GM23248 (cell line): ENCODE measurements at places on chromosomes 6 and 20.
A peak's percentile ranks its signal among the peaks of the same experiment; 100 is the strongest.

DNA sequence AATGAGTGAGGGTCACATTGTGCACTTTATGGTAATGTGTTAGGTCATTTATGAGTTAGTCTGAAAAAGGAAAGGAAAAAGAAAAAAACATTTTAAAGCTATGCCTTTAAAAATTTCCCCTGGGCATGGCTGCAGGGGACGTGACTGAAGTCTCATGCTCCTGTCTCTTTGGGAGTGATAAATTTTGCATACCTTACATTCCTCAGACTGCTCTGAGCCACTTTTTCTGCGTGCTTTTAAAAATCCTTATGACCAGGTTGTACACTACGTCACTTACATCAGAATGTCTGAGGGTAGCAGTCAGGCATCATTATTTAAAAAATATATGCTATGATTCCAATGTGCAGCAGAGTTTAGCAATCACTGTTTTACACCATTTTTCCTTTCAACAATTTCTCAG lies 121.2 kb downstream of the RFPL4B start:
- DNase-seq, result peak; percentile 51

GRCh38 chr6:166956444-166957086 lies at the start of gene RNASET2:
Gene RNASET2 (minus strand): TSS chr6:166956550. CDS start chr6:166956182, 368 bp downstream.
- DNase-seq, result peak; percentile 97

- DNase-seq, result peak; percentile 20
Observed at GRCh38 chr6:1015825-1016224, 296.1 kb upstream of the FOXQ1 start.

DNA sequence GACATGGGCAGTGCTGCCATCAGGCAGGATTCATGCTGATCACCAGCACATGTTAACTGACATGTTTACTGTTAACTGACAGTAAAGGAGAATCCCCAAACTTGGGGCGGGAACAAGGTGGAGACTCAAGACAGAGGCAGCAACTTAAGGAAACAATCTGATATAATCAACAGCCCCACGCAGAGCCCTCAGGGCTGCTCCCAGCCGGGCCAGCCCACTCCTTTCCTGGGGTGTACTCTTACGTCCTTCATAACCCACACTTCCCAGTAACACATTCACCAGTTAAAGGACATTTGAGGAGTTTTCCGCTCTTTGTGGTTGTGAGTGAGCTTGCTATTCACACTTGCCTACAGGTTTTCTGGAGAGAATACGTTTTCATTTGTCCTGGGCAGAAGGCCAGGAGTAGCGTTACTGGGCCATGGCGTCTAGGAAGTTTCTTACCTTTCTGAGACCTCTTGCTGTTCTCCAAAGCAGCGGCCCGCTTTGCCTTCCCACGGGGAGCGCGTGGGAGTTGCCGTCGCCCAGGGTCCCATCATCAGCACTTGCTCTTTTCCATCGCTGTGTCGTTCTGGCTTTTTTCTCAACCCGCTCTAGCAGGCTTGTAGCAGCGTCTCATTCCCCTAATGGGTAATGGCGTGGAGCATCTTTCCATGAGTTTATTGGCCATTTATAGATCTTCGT lies 56.4 kb downstream of the FOXF2 start:
- no peak for DNase-seq

- no peak for DNase-seq
Observed at GRCh38 chr6:135018941-135019340, 35.7 kb downstream of the HBS1L start.

- DNase-seq, result no peak
Observed at GRCh38 chr6:35474131-35474941, 6.1 kb downstream of the RPL10A start.

DNA sequence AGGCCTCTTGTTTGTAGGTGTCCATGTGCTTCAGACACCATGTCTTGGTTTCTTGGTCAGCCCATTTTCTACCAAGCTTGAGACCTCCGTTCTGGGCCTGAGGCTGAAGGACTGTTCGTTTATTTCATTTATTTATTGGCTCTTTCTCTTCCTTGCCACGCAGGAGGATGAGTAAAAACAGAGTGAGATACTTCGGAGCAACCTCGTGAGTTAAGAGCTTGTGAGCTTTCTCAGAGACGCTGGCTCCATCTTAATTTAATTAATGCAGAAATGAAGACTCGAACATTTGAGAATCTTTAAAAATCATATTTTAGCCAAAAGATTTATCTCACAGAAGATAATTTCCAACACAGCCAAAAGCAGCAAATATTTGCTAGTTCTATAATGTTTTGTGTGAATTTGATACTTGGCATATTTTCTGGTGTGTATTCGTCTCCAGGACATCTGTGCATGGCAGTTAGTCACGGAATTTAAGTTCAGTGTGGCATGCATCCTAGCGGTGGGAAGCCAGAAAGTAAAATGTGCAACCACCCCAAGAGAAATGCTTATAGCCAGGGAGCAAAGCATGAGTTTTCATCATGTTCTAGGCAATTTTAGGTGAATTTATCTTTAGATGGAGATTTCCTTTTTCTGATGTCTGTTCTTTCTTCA lies 76.0 kb downstream of the THBS2 start:
- DNase-seq, result peak; percentile 80

DNA sequence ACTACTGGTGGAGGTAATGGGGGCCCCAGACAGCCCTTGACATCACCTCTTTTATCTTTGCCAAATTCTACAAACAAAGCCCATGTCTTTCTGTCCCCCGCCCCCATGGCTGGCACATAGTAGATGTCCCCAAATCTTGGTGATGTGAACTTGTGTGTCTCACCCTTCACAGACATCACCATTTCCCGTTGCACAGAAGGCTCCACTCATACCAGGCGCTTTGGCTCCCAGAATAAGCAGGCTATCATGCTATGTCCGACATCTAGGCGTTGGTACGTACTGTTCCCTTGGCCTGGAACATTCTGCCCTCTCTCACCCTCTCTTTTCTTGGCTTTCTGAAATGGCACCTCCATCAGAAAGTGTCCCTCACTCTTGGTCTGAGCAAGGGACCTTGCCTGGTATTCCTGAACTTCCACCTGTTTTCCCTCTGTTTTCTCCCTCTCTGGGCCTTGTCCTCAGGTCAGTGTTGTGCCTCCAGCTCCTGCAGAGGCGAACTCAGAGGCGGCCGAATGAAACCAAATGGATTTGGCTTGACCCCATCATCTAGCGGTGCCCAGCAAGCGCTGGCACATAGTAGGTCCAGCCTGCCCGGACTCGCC lies 968 bp upstream of the CCN5 start:
- no peak for DNase-seq

DNA sequence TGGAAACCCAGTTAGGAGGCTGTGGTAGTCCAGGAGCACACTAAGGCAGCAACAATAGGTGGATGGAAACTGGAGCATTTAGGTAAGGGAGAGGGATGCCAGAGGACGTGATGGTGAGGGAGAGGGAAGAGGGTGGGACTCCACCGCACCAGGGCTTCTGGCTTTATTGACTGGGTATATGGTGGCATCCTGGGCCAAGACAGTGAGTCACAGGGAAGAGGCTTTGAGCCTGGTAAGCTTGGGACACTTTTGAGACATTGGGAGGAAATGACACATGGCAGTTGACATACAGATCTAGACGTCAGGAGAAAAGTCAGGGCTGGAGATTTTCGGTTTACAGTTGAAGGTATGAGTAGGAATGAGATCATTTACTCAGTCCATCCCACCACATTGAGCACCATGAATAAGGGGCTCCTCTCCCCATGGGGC lies 14.9 kb downstream of the NT5E start:
- peak; percentile 94 for DNase-seq

DNA sequence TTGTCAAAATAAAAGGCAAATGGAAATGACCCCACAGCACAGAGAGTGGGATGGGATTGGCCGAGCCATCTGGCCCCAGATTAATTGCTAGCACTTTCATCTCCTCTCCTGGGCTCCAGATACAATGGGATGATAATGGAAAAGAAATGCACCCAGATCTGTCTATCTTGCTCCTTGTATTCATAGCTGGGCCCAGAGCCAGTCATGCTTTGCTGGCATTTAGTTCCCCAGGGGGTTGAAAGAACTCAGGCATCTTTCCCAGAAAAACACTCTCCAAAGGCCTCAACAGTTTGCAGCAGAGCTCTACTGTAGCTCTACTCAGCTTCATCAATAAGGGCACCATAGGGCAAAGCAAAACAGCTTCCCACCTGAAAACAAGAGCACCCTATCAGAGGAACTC lies 116.0 kb upstream of the FOXA2 start:
- DNase-seq, result peak; percentile 41

DNA sequence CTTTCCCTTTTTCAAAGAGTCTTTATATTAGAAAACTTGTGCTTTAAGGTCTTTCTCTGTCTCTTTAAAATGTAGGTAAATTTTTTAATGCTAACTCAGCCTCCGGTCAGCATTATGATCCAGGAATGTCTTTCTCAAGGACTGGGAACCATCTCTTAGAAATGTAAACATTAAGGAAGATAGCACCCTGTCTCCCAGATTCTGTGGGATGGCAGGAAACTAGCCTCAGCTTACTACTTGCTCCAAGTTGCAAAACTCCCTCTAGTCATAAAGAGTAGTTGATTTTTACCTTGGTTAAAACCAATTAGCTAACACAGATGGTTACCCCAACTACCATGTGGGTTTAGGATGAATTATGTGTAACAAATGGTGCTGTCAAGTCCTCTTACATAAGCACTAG lies 4.7 kb upstream of the TAAR1 start:
- DNase-seq, result peak; percentile 10

DNA sequence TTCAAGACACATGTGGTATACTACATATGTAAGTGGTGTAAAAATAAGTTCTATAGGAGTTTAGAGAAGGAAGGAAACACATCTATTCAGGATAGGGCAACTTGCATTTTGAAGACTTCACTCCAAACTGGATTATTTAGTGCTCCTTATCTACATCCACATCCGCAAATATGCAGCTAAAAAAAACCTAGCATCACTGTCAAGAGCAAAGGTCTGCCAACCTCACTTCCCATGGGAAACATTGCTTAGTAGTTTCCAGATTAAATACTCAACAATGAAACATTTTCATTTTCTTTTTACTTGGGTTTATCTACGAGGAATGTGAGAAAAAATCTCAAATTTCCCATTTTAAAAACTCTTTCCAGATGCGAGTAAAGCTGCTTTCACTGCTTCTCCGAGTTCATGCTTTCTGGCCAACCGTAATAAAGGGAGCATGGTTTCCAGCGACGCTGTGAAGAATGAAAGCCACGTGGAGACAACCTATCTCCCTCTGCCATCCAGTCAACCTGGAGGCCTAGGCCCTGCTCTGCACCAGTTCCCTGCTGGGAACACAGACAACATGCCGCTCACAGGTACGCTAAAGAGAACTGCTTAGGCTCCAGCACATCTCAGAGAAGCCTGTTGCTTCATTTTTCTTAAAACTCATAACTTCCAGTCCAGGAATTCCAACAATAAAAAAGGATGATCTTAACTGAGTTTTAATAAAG lies 48.2 kb downstream of the RFX6 start:
- no peak for DNase-seq

- no peak for DNase-seq
Observed at GRCh38 chr20:37308086-37309050, 18.9 kb downstream of the MANBAL start.

DNA sequence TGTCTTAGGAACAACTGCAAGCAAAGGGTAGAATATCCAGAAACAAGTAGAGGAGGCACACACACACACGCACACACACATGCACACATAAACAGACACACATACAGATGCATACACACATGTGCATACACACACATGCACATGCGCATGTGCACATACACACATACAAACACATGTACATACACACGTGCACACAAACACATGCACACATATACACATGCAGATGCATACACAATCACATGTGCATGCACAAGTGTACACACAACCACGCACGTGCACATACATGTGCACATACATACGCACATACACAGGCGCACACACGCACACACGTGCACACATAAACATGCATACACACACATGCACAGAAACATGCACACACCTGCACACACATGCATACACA lies 206.5 kb upstream of the OPRM1 start:
- DNase-seq, result no peak

- peak; percentile 78 for DNase-seq
Observed at GRCh38 chr6:15399641-15400470, 154.0 kb downstream of the JARID2 start.

- no peak for DNase-seq
Observed at GRCh38 chr6:82882363-82883023, 183.1 kb downstream of the UBE3D start.

GRCh38 chr6:109466212-109466923 lies 10.8 kb upstream of the MICAL1 start:
- DNase-seq, result no peak

- peak; percentile 92 for DNase-seq
Observed at GRCh38 chr6:26216886-26217713, 129.9 kb downstream of the HFE start.

- DNase-seq, result no peak
Observed at GRCh38 chr6:91099479-91099878, 512.6 kb upstream of the MAP3K7 start.

DNA sequence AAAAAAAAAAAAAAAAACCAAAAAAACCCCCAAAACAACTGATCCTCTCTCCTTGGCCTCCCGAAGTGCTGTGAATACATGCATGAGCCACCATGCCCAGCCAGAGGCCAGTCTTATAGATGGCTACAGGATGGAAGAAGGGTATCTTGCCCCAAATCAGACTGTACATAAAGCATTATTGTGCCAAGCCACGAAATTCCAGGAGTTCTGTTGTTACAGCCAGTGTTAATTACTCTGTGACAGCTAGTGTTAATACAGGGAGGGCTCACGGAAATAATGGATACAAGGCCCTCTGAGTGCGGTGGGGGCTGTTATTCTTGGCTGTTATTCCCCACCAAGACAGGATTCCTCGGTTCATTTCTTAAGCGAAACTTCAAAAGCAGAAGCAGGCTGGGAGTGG lies 1.4 kb upstream of the CLPSL2 start:
- no peak for DNase-seq

GRCh38 chr20:63895952-63896263 lies 982 bp downstream of the DNAJC5 start:
- peak; percentile 65 for DNase-seq

DNA sequence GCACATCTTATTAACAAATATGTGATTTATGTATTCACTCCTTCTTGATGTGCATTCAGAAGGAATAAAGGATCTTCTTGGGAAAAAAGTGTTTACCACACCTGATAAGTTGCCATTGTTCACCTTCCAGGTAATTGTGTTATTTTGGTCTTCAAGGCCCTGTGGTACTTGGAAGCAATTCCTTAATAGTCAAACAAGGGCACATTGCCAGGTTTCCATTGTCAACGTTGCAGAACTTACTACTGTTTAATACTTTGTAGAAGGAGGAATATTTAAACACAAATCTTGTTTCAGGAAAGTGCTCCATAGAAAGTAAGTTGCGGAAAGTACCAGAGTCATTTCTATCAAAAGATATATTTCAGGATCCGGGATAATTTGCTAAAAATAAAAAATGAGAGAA lies 129.5 kb upstream of the SGK1 start:
- peak; percentile 57 for DNase-seq

DNA sequence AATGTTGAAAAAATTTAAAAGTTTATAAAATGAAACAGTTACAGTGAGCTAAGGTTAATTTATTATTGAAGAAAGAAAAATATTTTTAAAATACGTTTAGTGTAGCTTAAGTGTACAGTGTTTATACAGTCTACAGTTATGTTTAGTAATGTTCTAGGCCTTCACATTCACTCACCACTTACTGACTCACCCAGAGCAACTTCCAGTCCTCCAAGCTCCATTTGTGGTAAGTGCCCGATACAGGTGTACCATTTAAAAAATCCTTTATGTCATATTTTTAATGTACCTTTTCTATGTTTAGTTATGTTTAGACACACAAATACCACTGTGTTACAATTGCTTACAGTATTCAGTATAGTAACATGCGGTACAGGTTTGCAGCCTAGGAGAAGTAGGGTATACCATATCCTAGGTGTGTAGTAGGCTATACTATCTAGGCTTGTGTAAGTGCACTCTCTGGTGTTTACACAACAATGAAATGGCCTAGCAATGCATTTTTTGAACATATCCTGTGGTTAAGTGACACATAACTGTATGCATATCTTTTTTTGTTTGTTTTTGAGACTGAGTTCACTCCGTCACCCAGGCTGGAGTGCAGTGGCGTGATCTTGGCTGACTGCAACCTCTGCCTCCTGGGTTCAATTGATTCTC lies 26.3 kb downstream of the FLRT3 start:
- no peak for DNase-seq
